ENCODE measurements at places on chromosomes 7 and 10.

- DNase-seq: no peak
Measured at GRCh38 chr10:77926566-77927401, at the start of gene DLG5. Gene DLG5, minus strand, starts transcription at chr10:77926755. Its CDS starts 235 bp downstream, at chr10:77926520.

DNA sequence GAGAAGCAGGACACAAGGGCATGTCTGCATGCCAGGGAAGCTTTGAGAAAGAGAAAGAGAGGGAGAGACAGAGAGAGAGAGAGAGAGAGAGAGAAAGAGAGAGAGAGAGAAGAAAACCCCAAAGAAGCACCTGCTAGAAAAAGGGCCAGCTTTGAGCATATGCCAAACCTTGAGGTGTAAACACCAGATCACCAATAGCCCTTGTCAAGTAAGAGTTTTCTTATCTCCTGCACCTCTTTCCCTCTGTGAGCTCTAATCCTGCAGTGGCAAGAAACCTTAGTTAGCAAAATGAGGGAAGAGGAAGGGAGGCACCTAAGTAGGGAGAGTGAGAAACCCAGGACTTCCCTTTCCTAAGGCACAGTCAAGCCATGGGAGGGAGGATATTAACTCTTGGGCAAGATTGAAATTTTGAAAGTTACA is 11.3 kb upstream of the TRDMT1 start:
- no peak for DNase-seq

- DNase-seq: no peak
Measured at GRCh38 chr7:35037211-35037525, at the start of gene DPY19L1. Gene DPY19L1, minus strand, starts transcription at chr7:35037485. Its CDS starts 91 bp downstream, at chr7:35037394.

GRCh38 chr10:131231323-131231964 is 80.1 kb downstream of the TCERG1L start:
- no peak for DNase-seq

GRCh38 chr7:123594813-123595241 is 6.8 kb upstream of the ASB15 start:
- DNase-seq: no peak

- DNase-seq: no peak
Measured at GRCh38 chr10:91680487-91680886, 47.6 kb upstream of the PPP1R3C start.

Data from stimulated activated CD8-positive, alpha-beta memory T cell treated with anti-CD3 and anti-CD28 coated beads, Interleukin-15, amount 100 ng/mL, for 48 hours (primary cell).